Right lobe of liver (tissue), 6 donors: ENCODE measurements at places on chromosomes 7 and 10. TPM values are rescaled to one million over a fixed set of nuclear protein-coding genes. Genes with fewer than 3 reads are reported as not detected.

- no peak for DNase-seq
Measured at GRCh38 chr7:23335136-23335535, 36.0 kb downstream of the MALSU1 start.

- no peak for DNase-seq
Measured at GRCh38 chr7:74235518-74236268, 18.5 kb downstream of the RFC2 start.

DNA sequence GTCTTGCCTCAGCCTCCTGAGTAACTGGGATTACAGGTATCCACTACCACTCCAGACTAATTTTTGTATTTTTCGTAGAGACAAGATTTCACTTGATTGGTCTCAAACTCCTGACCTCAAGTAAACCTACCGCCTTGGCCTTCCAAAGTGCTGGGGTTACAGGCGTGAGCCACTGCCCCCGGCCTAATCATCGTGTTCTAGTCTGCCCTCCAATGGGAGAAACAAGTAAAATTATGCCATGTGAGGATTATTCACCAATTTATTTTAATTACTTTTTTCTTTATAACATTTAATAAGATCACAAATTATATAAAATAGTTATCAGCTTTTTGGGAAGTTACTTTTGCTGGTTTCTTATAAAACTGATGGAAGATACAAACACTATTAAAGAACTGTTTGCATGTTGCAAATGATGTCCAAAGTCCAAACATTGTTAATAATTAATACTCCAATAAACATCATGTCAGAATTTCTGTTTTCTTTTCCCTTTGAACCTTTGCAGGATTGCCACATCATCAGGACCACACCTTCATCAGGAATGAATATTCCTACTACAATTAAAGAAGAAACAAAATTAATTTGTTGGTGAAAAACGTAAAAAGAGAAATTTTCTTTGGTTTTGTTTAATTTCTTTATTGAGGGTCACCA, 786 bp upstream of the AKR1C4 start:
- no peak for DNase-seq

GRCh38 chr10:209357-209756, 74.1 kb downstream of the ZMYND11 start:
- DNase-seq: no peak

DNA sequence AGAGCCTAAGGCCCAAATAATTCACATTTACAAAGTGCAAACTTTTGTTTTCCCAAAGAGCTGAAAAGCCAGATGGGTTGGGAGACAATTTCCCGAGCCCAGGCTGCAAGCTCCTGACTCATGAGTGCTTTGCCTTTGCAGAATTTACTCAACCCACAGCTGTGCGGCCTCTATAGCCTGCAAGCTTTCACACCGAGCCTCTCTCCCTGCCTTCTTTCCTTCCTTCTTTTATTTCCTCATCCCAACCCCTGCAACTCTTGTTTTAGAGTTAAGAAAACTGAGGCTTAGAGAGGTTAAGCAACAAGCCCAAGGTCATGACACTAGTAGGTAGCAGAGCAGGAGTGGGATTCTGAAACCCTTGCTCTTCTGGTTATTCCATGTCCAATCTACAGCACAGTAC, 203.0 kb upstream of the GPR26 start:
- DNase-seq: no peak

DNA sequence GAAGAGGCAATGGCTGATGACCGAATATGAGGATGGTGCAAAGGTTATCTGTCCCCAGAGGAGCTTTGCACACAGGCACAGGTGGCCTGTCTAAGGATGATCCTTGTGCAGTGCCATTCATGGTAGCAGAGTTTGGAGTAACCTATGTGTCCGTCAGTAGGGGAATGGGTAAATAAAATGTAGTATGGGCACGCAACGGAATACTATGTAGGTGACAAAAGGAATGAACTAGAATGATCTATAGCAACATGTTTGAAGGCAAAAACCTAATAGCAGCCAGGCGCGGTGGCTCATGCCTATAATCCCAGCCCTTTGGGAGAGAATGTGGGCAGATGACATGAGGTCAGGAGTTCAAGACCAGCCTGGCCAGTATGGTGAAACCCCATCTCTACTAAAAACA, 41.6 kb upstream of the ECHDC3 start:
- no peak for DNase-seq

- DNase-seq: peak; percentile 8
Measured at GRCh38 chr10:43233601-43234430, 33.0 kb downstream of the RASGEF1A start.

GRCh38 chr7:77248154-77248553, 48.5 kb upstream of the FGL2 start:
- DNase-seq: no peak

Gene SAMD9L
- total RNA-seq: 5.1 TPM

Gene CYP2W1
- total RNA-seq: not detected

- DNase-seq: no peak
Measured at GRCh38 chr10:102602272-102603045, 41.8 kb upstream of the TRIM8 start.

Gene NME8
- total RNA-seq: 0.53 TPM

- no peak for DNase-seq
Measured at GRCh38 chr7:13602036-13602435, 387.4 kb downstream of the ETV1 start.

DNA sequence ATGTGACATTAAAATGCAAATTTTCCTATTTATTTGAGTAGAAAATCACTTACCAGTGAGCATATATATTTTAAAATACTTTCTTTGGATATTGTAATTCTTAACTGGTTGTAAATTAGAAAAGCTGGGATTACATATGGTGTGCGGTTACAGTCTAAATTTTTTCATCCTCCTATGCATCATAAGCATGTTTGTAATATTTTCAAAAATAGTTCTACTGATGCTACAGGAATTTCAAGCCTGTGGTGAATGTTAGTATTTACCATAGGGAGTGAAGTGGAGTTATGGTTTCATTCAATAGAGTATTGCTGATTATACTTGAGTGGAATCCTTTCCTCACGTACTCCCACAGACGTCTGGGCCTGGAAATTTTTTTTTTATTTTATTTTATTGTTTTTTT, 34.6 kb upstream of the ST7 start:
- no peak for DNase-seq

DNA sequence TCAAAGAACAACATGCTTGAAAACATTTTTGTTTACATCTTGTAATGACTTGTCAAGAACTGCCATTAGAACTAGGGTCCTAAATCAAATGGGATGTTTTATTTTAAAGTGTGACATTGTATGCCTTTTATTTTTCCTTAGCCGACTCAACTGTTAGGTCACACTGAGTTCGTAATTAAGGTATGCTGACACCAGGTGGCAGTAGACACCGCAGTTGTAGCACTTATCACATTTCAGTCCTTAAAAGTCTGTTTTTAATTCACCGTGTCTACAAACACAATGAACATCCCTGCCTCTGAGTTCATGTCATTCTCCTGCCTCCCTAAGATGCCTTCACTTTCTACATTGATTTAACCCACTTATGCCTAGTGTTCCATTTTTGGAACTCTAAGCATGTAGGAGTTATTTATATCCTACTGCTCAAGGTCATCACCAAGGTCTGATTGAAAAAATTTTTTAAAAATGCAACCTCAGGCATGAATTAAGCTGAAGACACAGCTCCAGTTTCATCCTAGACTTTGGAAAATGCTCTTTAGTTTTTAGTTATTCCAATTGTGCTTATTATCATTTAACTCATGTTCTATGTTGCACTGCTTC, 186.1 kb downstream of the BMPER start:
- no peak for DNase-seq

- no peak for DNase-seq
Measured at GRCh38 chr10:50470345-50470744, 153.4 kb downstream of the SGMS1 start.

Gene SPDYE8
- total RNA-seq: not detected

DNA sequence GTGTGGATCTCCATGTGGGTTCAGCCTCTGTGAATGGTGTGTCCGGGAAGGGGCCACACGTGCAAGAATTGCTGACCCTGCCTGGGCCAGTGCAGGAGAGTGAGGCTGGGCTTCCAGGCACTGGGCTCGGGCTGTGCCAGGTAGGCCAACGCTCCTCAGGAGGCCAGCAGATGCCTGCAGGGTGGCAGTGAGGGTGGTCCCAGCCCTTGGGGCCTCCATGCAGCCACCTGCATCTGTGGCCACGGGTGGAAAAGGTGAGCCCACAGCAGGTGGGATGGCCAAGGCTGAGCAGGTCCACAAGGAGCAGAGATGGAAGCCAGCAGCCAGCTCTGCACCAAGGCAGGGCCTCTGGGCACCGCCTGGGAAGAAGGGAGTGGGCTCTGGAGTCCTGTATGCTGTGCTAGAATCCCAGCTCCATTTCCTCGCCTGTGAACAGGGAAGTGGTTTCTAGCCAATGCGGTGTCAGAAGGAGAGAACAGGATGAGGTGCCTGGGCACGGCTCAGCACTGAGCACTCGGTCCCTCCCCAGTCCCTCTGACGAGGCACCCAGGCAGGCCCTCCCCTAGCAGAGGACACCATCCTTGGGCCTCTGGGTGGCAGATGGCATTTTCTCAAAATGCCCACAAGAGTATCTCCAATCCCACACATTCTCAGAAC, 31.1 kb upstream of the RET start:
- DNase-seq: no peak

Gene VIPR2
- total RNA-seq: 0.29 TPM

DNA sequence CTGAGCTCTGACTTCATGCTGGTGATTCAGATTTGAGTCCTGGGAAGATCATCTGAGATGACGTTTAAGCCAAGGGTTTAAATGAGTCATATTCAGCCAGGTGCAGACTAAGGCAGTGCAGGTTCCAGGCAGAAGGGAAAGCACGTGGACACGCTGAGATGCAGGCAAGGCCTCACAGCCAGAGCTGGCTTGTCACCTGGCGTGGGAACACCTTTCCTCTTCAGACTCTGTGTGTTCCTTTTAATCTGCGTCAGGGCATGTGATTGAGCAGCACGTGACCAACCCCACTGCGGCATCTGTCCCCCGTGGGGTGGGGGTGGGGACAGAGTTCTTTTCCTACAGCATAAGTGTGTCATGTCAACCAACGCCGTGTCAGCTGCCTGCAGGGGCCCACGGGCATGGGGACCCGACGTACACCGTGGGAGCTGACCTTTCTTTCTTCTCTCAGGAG, 10.7 kb upstream of the IDI2 start:
- no peak for DNase-seq

- peak; percentile 61 for DNase-seq
Measured at GRCh38 chr10:3781468-3782145, 3.4 kb downstream of the KLF6 start.

- DNase-seq: no peak
Measured at GRCh38 chr7:106036004-106036403, 72.9 kb downstream of the CDHR3 start.
